ENCODE measurements at places on chromosomes 2 and 18.
A peak's percentile ranks its signal among the peaks of the same experiment; 100 is the strongest.

DNA sequence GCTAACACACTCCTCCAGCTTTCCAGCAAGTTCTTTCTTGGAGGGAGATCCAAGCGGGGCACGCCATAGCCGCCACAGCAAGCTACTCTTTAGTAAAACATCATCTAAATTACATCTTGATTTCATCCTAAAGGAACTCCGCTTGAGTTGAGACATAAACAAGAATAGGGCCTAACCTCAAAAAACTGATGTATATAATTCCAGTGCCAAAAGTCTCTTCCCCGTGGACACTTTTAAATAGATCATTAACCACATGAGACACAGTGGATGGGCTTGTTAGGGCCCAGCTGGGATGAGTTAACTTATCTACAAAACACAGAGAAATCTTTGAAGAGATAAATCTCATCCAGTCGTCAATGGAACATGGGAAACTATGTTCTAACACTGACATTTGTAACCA lies 20.8 kb upstream of the MLPH start:
- DNase-seq, result no peak

DNA sequence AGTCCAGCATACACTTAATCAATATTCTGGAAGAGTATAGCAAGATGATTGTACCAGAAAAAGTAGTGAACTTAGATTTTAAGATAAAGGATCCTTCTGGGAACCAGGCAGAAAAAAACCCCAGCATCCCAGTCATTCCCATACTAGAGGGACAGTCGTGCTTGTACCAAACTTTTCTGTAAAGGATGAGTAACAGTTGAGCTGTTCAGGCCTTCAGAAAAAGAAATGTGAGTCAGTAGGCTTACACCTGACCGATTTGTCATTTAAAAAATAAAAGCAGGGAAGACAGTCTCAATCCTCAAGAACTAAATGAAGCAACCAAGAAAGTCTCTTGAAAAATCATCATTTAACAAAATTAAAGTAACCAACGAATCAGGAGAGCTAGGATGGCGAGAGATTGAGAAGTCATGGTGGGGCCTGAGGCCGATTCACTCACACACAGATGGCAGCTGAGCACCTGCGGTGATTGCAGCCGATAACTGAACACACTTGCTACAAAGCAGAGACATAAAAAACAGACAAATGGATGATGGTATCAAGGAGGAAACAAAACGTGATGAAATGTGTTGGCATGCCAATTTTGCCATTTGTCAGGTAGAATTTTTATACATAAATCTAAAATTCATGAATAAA lies 170.0 kb upstream of the ALKAL2 start:
- DNase-seq, result no peak

GRCh38 chr2:15222856-15223255 lies 338.3 kb downstream of the NBAS start:
- no peak for DNase-seq

DNA sequence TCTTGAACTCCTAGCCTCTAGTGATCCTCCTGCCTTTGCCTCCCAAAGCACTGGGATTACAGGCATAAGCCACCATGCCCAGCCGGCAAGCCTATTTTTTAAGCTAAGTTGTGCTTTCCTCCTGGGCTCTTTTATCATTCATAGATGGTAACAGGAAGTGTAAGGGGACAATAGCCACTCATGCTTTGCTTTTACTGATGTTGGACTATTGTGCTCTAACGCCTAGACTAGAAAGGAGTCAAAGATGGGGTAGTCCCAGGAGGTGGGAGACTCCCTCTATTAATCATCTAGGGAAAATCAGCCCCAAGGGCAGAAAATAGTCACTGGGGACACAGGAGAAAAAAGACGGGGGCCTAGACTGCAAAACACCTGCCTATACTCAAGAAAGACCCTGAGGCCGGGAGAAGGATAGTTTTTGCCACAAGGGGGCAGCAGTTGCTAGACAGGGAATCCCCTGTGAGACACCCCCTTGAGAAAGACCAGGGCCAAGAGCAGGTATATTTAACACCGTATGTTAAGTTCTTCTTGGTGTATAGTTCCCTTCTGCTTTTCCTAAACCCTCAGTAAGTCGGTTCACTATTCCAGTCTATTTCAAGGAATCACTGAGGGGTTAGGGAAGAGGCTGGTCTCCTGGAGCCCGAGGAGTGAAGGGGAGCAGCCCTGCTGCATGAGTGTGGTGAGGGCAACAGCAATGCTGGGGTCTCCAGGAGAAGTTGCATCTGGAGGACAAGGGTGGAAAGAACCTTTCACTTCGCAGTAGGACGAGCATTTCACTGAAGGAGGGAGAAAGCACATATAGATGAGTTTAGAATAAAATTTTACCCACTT lies 2.1 kb upstream of the CXCR1 start:
- DNase-seq, result no peak

- DNase-seq, result peak; percentile 43
Observed at GRCh38 chr18:32937597-32937996, 164.8 kb upstream of the KLHL14 start.

- no peak for DNase-seq
Observed at GRCh38 chr2:20444101-20444992, 2.5 kb upstream of the RHOB start.

- no peak for DNase-seq
Observed at GRCh38 chr18:49212819-49213218, 247.6 kb downstream of the DYM start.

- DNase-seq, result peak; percentile 48
Observed at GRCh38 chr2:96148410-96149217, 3.4 kb upstream of the DUSP2 start.

GRCh38 chr2:16950436-16950835 lies 284.8 kb upstream of the CYRIA start:
- no peak for DNase-seq

DNA sequence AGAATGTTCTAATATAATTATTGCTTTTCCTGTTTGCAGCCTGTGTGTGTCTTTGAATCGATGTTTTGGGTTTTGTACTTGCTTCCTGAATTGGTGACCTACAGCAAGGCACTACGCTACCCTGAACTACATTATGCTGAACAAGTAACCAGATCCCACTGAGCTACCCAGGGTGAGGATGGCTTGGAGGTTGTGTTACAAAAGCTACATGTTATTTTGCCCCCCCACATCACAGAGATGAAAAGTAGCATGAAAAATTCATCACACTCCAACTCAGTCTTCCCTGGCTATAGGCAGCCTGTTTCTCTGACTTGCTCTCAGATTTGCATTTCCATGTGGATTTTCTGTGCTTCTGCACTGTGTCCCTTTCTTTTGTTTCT lies 162.1 kb downstream of the LDLRAD4 start:
- DNase-seq, result no peak

GRCh38 chr2:119749477-119750012 lies 10.2 kb upstream of the PTPN4 start:
- no peak for DNase-seq

GRCh38 chr18:45619062-45619825 lies 4.0 kb downstream of the SLC14A2 start:
- no peak for DNase-seq

- DNase-seq, result no peak
Observed at GRCh38 chr2:66443979-66444861, 9.3 kb downstream of the MEIS1 start.

DNA sequence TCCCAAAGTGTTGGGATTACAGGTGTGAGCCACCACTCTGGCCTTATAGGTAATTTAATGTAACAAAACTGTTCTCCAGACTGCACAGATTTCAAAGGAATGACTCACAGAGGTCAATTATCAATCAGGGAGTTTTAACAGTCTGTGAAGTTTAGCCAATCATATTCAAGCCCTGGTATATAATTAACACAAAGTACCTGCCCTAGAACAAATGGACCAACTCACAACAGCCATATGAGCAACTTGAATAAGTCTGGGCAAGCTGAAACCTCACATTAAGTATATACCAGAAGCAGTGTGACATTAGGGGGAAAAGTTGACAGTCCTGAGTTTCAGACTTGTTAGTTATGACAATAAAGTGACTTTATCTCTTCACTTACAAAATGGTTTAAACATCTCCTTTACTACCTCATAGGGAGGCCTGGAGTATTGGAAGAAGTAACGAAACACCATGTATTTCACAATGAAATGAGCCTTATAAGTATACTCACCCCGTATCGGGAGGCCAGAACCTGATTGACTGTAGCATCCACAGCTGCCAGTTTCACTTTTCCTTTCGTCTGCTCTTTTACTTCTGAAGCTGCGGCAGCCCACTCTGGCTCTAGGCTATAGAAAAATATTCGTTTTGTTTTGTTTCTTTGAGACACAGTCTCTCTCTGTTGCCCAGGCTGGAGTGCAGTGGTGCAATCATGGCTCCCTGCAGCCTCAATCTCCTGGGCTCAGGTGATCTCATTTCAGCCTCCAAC lies 22.2 kb downstream of the PDIA6 start:
- no peak for DNase-seq

GRCh38 chr2:74746480-74746879 lies 87.4 kb upstream of the HK2 start:
- DNase-seq, result no peak

- DNase-seq, result no peak
Observed at GRCh38 chr2:161170377-161170776, 10.1 kb downstream of the TANK start.

GRCh38 chr18:79485788-79486355 lies 90.1 kb downstream of the NFATC1 start:
- no peak for DNase-seq

- DNase-seq, result no peak
Observed at GRCh38 chr2:189175869-189176433, 3.6 kb downstream of the COL5A2 start.

DNA sequence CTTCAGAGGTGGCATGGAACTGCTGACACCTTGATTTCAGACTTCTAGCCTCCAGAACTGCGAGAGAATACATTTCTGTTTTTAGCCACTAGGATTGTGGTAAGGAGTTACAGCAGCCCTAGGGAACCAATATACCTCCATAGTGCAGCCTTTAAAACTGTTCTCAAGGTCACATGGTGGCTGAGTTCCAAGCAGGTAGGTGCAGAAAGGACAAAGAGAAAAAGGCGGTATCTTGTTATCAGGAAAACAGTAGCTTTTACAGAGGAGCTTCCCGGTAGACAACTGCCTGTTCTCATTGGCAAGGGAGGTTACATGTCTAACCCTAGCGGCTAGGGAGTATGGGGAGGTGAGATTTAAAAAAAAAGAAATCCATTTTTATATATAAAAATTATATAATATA lies 96.2 kb upstream of the BCL2L11 start:
- DNase-seq, result no peak
